Glutamatergic neuron (in vitro differentiated cells): ENCODE measurements at places on chromosomes 1 and 21. TPM values are rescaled to one million over a fixed set of nuclear protein-coding genes. Genes with fewer than 3 reads are reported as not detected.

OR2L13 gene
- not detected for total RNA-seq

CCDC30 gene
- total RNA-seq = 3.0 TPM

PUSL1 gene
- 45.5 TPM for total RNA-seq

HPCA gene
- 156 TPM for total RNA-seq

ARHGAP30 gene
- not detected for total RNA-seq

TMEM240 gene
- total RNA-seq = 24.4 TPM

NBPF26 gene
- total RNA-seq = 1.0 TPM

DNA sequence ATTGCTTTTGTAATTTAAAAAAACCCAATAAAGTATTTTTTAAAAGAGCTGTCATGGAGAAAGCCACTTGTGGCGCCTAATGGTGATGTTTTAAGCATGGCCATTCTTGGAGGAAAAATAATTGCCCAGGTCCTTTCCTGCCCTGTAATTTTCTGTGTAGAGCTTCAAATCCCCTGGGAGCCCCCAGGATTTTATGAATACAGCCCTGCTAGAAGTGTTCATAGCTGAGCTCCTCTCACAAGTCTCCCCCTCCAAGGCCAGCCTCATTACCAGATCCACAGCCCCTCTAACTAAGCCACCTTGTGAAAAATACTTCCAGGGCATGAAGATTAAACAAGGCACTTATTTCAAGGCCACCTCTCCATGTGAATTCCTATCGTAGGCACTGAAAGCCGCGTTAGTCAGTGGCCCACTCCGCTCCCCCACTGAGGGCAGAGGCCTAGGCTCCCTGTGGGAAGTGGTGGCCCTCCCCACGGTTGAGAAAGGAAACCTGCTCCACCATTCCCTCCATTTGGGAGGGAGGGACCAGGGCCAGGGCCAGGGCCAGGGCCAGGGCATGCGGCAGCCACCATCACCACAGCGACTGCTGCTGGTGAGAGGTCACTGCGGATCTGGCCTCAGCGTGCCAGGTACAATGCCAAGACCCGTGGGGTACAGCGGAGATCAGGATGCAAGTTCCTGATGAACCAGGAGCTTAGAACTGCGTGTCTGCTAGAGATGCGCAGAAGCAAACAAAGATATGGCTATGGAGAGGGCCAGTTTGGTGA is 83.1 kb downstream of the KCNN3 start:
- no peak for DNase-seq

DNA sequence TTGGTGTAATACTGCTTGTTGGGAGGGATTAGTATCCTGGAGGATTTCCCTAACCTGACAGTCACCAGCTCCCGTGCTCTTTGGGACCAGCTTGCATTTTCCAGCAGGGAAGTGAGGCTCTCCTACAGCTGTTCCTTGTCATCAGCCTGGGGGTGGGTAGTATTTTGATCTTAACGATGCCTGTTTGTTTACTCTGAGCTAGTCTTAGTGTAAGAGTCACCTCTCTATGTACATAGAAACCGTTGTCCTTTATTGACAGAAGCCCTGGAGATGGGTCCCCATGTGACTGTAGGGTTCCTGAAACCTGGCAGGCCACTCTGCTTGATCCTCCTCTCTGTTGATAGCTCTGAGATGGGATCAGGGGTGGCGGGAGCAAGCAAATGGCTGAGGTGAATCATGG is 58.0 kb downstream of the ACP6 start:
- DNase-seq = no peak

- DNase-seq = no peak
Measured at GRCh38 chr1:78464449-78464891, 26.3 kb upstream of the PTGFR start.

GRCh38 chr1:224921354-224921753 is 8.1 kb upstream of the DNAH14 start:
- DNase-seq = no peak

DNA sequence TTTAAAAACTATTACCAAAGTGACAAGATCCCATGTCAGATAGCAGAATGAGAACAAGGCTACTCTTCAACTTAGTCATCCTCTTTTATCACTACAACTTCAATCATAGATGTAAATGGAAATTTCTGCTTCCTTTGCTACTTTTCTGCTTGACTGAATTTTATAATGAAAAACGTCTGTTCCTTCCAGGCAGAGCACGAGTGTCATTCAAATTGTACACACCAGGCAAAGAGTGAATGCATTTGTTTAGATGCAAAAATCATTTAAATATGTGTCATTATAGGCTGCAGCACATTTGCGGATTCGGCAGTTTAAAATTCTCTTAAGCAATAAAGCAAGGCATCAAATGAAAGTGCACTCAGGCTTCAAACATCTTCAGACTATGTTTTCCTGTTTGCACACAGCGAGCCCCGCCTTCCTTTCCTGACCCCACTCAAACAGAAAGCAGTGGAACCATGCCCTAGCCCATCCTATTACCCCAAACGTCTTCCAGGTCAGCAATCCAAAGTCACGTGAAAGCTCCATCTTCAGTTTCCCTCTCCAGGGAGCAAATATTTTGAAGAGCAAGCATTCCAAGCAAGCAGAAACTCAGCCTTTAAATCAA is 99.6 kb downstream of the APP start:
- no peak for DNase-seq

- no peak for DNase-seq
Measured at GRCh38 chr1:236734141-236734765, 48.0 kb downstream of the ACTN2 start.

- DNase-seq = no peak
Measured at GRCh38 chr21:29056005-29056404, 17.4 kb downstream of the CCT8 start.

- no peak for DNase-seq
Measured at GRCh38 chr1:160975026-160975425, 20.4 kb upstream of the ITLN2 start.

GRCh38 chr1:25199819-25200620 is 32.3 kb downstream of the SYF2 start:
- no peak for DNase-seq

GRCh38 chr1:45205910-45206721 is at the start of gene ZSWIM5:
Gene ZSWIM5, minus strand, starts transcription at chr1:45206605. Its CDS starts 255 bp downstream, at chr1:45206350.
- peak; percentile 77 for DNase-seq

DNA sequence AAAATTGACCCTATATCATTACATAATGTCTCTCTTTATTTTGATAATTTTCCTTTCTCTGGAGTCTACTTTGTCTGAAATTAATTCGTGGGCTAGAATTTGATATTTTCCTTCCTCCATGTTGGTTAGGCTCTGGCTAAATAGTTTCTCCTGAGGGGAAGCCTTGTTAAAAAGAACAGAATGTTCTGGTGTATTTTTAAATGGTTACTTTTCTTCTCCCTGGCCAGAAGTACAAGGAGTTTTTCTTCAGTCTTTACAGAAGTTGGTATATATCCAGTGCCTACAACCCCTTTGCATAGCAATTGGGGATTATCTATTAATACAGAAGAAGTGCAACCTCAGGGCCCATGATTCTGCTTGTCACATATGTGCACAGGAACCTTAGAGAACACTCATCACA is 185.6 kb upstream of the RAB4A start:
- no peak for DNase-seq

DNA sequence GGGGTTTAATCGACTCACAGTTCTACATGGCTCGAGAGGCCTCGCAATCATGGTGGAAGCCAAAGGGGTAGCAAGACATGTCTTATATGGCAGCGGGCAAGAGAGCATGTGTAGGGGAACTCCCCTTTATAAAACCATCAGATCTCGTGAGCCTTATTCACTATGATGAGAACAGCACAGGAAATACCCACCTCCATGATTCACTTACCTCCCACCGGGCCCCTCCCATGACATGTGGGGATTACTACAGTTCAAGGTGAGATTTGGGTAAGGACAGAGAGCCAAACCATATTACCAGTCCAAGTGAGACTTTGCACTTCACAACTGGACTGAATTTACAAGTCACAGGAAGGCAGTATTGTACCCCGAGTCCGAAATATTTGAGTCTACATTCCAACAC is 73.9 kb upstream of the ANGPTL1 start:
- DNase-seq = no peak

DNA sequence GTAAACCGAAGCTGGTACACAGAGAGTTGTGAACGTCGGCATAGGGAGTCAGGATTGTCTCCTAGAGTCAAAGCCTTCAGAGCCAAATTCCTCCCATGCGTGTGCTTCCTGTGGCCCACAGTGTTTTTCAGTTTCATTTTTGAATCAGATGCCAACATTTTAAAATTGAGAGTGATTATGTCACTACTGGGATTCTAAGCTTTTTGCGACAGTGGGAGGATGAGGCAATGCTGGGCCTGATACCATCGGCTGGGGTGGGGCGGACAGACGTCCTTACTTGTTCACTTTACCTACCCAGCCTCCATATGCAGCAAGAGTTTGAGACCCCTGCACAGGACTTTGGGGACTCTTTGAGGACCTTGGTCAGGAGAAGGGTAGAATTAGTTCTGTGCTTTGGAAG is 1.3 kb upstream of the KLHDC7A start:
- DNase-seq = no peak

GRCh38 chr1:244012202-244012601 is 38.9 kb upstream of the ZBTB18 start:
- no peak for DNase-seq

DNA sequence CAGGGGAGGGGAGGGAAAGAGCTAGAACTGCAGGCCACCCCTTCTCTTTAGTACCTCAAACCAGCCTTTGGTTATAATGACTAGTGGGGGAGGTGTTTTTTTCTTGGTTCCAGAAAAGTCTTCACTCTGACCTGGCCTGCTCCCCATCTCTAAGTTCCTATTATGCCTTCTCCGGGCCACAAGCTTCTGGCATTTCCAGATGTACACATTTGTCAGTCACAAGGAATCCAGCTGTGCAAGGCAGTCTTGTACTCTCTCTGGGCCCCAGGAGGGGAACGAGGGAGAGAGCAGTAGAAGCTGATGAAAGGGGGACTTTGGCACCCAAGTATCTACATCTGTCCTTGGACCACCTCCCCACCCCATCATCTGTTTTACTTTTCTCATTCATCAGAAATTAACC is 2.7 kb upstream of the FALEC start:
- no peak for DNase-seq
